ENCODE measurements at places on chromosomes 1 and 21.

- no peak for DNase-seq
Observed at GRCh38 chr21:42393443-42393950, 2.4 kb downstream of the TMPRSS3 start.

DNA sequence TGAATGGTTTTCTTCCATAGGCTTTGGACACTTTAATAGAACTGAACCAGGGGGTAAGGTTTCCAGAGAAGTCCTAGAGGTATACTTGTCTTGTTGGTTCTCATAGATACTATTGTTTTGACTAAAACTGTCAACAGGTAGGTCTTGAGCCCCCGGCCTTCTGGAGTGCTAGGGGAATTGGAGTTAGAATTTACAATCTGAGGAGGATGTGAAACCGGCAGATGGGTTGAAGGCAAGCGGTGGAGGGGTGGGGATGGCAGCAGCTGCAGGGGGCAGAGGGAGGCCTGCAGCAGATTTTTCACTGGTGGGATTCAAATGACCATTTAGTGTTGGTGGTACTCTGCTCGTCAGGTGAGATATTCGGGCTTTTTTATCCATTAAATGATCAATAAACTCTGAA is 4.3 kb upstream of the CD1D start:
- DNase-seq: no peak

GRCh38 chr21:42827588-42827987 is 51.8 kb downstream of the WDR4 start:
- no peak for DNase-seq

DNA sequence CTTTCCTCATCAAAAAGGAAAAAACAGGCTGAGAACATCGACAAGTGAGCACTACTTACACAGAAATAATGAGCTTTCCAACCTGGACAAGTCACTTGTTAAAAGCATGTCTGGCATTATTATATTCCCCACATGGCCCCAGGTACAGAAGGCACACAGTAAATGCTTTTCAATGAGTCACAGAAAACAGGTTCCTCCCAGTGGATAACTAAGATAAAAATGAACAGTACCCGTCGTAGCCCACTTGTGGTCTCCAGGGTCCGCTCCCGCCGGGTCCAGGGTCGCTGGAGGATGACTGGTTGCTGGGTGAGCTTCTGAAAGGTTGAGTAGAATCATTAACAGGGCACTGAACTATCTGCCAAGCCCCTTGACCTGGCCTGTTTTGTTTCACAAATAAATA is 186.6 kb downstream of the SIPA1L2 start:
- no peak for DNase-seq

GRCh38 chr1:161374373-161374772 is 6.7 kb upstream of the CFAP126 start:
- no peak for DNase-seq

GRCh38 chr1:215360758-215361157 is 206.3 kb upstream of the KCTD3 start:
- no peak for DNase-seq

DNA sequence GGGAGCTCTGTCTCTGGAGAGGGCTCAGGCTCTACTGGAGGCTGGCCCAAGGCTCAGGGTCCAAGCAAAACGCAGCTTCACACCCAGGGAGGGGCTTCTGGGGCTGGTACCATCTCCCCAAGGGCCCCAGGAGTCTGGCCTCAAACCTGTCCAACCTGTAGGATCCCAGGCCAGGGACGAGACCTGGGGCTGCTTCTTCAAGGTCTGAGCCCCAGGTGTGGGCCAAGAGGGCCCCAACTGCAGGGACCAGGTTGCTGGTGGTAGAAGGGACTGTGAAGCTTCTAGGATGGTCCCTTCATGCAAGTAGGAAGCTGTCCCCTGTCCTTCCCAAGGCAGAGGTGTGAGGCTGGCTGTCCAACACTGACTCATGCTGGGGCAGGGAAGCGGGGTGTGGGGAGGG is 7.8 kb upstream of the MMEL1 start:
- no peak for DNase-seq

- no peak for DNase-seq
Observed at GRCh38 chr1:246771366-246771765, 47.2 kb downstream of the SCCPDH start.

DNA sequence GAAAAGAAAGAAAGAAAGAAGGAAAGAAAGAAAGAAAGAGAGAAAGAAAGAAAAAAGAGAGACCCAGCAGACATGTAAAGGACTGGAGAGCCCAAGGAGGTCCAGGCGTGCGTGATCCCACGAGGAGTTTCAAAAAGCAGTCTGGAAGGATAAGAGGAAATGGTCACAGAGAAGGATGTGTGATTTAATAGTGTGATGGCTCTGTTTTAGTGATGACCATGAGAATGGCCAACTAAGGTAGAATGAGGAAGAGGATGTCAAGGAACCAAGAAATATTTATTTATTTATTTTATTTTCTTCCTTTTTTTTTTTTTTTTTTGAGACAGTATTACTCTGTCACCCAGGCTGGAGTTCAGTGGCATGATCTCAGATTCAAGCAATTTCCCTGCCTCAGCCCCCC is 25.5 kb downstream of the PTGS2 start:
- no peak for DNase-seq

DNA sequence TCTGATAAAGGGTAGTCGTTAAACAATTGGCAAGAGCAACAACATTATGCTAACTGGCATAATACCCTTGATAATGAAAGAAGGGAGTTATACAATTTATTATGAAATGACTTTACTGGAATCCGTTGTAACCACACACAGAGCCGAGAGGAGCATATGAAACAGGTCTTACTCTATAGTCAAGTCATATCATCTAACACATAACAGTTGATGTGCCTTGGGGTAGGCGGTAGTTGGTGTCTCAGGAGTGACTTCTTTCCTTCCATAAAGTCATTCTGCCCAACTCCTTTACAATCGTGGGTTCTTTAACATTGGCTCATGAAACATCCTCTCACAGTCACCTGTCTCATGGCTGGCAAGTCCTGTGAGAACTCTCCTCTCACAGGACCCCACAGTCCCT is 225.2 kb downstream of the LTN1 start:
- DNase-seq: no peak

- DNase-seq: no peak
Observed at GRCh38 chr1:168550971-168551370, 7.2 kb upstream of the XCL2 start.

DNA sequence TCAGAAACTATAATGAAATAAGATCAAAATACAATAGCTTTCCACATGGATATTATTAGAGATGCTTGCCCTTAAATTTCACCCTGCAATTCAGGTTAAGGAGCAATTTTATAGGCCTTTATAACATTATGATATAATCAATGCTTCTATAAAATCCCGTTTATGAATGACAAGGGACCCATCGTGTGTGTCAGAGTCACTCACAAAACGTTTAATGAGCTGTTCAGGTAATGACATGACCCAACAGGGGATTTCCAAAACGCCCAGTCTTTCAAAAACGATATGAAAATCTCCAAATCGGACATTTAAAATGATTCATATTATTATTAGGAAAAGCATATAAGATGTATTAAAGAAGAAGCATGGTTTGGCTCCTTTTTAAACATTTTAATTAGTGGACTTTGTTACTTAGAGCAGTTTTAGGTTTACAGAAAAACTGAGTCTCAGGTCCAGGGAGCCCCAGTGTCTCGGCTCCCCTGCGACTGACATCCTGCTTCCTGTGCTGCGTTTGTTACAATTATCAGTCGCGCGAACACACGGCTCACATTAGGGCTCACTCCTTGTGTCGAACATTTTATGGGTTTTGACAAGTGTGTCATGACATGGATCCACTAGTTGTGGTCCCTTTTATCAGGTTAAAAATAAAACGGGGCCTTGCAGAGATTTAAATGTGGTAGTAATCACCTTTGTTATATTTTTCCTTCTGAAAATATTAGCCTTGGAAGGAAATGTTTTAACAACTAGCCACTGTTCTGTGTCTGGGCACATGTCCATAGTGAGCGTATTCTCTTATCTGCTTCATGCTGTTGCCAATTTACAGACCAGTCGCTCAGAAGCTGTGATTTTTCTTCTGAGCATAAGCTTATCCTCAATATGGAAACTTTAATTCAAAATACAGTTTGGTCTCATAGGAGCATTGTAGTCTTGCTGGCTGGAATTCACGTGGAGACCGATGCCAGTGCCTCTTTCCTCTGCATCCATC is 52.0 kb upstream of the POFUT2 start:
- DNase-seq: no peak

- no peak for DNase-seq
Observed at GRCh38 chr1:93676427-93676826, 5.2 kb downstream of the BCAR3 start.

GRCh38 chr1:24071941-24072340 is 40.0 kb downstream of the MYOM3 start:
- DNase-seq: no peak

GRCh38 chr1:213572912-213573647 is 414.7 kb upstream of the PROX1 start:
- no peak for DNase-seq

- DNase-seq: no peak
Observed at GRCh38 chr1:244319283-244320132, 132.2 kb downstream of the ADSS2 start.

DNA sequence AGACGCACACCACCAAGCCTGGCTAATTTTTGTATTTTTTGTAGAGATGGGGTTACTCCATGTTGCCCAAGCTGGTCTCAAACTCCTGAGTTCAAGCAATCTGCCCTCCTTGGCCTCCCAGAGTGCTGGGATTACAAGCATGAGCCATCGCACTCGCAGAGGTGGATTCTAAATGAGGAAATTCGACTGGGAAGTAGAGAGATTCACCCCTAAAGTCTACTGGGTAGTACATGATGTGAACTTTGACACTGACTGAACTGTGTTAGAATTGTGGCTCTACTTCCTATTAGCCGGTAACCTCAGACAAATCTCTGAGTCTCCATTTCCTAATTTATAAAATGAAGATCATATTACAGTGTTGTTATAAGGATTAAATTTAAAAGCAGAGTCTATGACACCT is 276.0 kb upstream of the NR5A2 start:
- DNase-seq: no peak

DNA sequence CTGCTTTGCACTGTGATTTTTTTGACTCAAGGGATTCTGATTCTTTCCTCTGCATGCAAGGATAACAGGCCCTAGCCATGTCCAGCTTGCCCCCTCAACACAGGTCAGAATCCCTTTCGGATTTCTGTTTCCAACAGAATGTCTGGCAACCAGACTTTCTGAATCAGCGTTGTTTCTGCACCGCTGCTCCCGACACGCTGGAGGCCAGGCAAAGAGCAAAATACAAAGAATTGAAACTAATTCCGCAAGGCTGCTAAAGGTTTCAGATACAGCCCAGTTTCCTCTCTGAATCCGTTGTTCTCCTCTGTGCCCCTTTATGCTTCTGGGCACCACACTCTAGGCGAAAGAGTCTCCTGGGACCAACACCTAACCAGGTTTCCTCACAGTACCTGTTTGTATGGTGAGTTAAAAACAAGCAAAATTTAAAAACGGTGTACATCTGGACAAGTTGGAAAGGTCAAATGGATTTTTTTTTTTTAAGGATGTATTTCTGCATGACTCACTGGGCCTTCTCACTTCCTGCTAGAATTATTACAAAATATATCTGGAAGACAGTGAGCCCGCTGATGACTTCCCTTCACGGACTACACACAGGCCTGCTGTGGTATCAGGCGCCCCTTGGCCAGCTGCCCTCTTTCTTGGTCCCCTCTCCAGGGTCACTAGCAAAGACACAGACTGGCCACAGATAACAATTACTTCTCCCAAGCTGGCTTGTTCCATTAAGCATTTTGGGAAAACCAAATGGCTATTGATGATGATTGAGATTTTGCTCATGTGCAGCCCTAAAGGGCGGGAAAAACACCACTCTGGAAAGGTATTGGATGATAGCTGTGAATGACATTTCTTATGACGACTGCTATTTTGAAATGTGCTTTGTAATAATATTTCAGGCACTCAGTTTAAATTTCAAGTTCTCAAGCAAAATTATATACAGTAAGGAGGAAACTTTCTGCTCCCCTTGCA is 118.3 kb downstream of the TGFB2 start:
- DNase-seq: no peak

GRCh38 chr1:183287191-183287675 is 101.2 kb downstream of the LAMC2 start:
- DNase-seq: no peak

Measured in stimulated activated CD4-positive, alpha-beta T cell treated with anti-CD3 and anti-CD28 coated beads, Interleukin-2, amount 100 ng/mL, for 4 hours (primary cell).